ENCODE measurements at places on chromosomes 3 and 15.

- DNase-seq = peak; percentile 74
Observed at GRCh38 chr3:158768361-158768787, 33.5 kb upstream of the MFSD1 start.

DNA sequence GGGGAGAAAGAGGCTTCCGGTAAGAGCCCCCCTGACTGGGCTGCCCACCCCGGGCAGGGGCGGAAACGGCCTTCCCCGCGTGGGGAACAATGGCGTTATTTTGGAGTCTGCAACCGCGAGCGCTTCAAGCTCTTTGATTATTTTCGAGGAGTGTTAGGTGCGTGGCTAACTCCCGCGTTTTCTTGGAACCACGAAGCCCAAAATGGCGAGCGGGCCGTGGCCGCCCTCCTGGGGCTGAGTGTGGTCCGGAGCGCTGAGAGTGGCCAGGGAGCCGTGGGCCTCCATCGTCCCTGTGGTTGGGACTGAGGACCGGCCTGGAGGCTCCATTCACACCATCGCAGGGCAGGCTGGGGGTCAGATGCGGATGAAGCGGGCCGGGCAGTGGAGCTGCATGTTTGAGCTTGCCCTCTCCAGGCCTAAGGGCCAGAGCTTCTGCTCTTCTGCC, 44.6 kb upstream of the POLG start:
- DNase-seq = no peak

GRCh38 chr3:11392014-11392859, 120.0 kb downstream of the ATG7 start:
- peak; percentile 92 for DNase-seq

DNA sequence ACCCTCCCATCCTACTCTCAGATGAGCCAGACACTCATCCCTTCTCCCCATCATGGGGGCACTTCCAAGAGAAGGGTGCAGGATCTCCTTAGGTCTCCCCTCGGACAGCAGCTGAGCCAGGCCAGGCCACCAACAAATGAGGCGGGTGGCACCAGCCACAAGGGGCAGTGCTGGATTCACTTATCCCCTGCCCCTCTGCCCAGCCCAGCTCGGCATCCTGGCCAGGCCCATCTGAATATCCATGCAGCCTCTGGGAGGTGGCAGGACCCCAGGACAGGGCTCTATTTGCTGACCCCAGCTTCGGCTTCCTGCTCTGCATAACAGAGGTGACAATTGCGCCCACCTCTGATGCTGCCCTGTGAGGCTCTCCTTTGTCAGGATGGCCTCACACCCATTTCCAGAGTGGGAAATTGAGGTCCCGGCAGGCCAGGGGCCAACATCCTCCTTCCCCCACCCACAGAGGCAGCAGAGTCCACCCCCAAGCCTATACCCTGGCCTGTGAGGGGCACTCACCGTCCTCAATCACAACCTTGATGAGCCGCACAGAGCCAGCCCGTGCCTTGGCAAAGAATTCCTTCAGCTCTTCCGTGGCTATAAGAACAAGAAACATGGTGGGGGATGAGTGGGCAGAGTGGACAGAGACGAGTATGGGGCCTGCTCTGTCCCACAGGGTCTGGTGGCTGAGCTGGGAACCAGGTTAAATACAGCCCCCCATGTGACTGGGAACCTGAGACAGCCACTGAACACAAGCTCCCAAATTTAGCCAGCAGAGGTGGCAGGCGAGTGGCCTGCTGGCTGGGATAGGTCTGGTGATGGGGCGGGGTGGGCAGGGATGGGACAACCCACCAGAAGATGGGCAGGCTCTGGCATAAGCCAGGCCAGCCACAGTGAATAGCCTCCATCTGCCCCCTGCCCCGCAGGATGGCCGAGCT, 4.2 kb downstream of the TWF2 start:
- DNase-seq = no peak

GRCh38 chr3:141769221-141769894, 6.2 kb downstream of the GRK7 start:
- DNase-seq = peak; percentile 34

DNA sequence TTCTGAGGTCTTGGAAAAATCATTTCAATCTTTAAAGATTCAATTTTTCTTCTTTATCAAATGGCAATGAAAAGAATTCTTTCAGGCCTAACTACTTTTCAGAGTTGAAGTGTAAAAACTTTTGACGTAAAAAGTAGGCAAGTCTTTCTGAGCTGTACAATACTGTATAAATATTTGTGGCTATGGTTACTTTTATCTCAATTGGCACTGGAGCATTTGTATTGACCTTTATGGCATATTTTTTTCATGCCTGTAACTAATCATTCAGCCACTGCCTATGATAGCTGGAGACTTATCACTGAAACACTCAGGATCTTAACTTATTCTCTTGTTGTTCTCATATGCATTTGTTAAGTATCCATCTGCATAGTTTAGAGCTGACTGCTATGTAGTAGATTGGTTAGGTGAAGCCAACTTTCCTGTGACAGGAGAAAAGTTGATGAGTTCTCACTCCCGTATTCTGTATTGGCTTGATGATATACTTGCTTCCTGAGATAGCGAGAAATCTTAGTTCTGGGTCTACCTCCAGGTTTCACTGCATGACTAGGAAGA, 290.4 kb upstream of the TBL1XR1 start:
- peak; percentile 96 for DNase-seq

DNA sequence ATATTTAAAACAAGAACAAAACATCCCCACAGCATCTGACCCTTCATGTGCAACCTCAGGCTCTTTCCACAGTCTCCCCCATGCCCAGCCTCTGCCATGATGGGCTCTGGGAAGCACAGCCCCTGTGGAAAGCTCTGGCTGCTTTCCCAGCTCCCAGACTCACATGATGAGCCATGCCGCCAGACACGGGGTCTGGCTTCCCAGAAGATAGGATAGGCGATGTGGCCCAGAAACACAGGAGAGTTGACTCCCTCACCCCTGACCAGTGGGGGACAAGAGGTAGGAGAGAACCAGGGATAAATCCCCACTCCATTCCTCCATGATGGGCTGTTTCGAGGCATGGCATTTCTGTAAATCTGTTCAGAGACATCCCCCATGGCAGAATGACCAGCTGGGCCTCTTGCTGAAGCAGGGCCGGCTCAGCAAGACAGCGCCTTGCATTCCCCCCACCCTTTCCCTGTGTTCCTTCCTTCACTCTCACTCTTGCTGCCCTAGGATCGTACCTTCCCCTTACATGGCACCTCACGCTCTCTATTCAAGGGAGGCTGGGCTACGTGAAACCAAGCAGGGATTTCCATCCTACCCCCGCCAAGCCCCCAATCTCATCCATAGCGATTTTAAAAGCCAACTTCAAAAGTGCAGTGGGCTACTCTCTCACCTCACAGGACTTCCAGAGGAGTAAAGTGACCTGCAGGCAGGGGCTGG, 192.4 kb downstream of the ABHD5 start:
- DNase-seq = no peak

GRCh38 chr3:113054552-113054951, 63.8 kb downstream of the GTPBP8 start:
- DNase-seq = peak; percentile 49

DNA sequence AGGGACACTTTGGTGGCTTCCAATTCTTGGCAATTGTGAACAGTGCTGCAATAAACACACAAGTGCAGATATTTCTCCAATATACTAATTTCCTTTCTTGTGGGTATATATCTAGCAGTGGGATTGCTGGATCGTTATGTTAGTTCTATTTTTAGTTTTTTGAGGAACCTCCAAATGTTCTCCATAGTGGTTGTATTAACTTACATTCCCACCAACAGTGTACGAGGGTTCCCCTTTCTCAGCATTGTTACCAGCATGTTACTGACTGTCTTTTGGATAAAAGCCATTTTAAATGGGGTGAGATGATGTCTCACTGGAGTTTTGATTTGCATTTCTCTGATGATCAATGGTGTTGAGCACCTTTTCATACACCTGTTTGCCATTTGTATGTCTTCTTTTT, 92.8 kb downstream of the DAPK2 start:
- no peak for DNase-seq

DNA sequence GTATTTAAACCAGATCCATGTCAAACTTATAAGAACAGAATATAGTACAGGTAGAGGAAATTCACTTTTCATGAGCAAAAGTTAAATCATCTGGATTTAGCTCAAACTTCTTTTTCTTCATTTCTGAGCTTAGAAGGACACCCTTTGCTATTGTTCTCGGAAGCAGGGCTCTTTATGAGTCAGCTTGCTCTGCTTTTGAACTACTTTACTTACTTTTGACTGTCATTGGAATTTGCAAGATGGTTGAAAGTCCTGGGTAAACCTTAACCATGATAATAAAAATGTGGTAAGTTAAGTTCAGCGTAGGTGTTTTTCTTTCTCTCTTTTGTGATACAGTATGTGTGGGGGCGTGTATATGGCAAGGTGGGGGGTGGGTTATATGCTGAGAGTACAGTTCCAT, 312.7 kb upstream of the DPH6 start:
- DNase-seq = peak; percentile 71

DNA sequence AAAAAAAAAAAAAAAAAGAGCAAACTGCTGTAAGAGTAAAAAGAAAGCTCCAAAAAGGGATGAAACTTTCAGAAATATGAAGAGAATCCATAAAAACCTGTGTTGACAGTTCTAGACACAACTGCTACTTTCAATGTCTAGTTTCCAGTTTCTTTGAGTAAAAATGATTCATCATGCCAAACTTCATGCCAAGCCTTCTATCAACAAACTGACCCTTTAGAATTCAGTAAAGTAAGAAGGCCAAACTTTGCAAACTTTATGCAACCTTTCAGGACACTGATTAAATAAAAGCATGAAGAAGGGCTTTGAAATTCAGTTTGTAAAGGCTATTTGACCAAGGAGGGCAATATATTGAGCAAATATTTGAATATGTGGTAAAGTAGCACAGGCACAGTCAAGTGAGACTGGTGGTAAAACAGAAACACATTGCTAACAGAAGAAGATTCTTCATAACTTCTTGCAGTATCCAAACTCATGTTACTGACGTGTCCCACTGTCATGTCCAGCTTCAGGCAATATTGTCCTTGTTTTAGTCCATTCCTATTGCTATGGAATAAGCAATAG, 56.3 kb upstream of the CFAP20DC start:
- no peak for DNase-seq

DNA sequence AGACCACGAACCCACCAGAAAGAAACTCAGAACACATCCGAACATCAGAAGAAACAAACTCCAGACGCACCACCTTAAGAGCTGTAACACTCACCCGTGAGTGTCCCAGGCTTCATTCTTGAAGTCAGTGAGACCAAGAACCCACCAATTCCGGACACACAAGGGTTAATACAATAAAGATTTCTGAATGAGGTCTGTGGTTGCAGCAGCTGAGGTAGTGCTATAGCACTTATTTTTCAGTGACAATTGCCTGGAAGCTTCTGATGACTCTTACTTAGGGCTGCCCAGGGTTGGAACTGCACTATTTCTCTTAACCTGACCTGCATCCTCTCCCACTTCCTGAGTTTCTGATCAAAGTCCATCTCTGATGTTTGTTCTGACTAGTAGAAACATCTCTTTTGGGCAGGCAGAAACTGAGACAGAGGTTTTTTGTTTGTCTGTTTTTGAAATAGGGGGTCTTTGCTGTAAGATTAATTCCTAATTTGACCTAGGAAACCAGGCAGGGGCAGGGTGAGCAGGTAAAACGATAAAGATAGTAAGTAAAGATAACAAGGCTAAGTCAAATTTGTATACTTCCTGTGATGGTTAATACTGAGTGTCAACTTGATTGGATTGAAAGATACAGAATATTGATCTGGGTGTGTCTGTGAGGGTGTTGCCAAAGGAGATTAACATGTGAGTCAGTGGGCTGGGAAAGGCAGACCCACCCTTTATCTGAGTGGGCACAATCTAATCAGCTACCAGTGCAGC, 169.1 kb downstream of the GAP43 start:
- DNase-seq = peak; percentile 75
